ENCODE measurements at places on chromosomes 5 and 9.

- DNase-seq = no peak
Measured at GRCh38 chr9:6575324-6576034, 70.0 kb downstream of the GLDC start.

DNA sequence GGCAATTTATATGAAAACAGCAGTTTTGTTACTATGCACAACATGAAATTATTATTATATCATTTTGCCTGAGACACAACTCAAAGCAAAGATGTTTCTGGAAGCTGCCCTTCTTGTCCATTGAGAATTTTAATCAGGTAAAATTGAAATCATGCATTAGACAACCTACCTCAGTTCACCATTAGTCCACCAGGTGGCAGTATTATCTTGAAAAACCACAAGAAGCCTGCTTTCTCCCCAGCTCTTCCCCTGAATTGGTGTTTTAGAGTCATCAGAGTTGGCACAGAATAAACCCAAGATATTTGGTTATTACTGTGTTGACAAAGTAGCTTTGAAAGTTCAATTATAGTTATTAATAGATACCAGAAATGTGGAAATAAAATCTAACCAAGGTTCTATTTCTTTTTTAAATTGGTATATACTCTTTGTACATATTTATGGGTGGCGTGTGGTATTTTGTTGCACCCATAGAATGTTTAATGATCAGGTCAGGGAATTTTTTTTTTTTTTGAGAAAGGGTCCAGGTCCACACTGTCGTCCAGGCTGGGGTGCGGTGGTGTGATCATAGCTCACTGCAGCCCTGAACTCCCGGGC lies 25.7 kb downstream of the UTP15 start:
- DNase-seq = peak; percentile 44

- no peak for DNase-seq
Measured at GRCh38 chr9:127763918-127764384, 14.5 kb downstream of the SH2D3C start.

DNA sequence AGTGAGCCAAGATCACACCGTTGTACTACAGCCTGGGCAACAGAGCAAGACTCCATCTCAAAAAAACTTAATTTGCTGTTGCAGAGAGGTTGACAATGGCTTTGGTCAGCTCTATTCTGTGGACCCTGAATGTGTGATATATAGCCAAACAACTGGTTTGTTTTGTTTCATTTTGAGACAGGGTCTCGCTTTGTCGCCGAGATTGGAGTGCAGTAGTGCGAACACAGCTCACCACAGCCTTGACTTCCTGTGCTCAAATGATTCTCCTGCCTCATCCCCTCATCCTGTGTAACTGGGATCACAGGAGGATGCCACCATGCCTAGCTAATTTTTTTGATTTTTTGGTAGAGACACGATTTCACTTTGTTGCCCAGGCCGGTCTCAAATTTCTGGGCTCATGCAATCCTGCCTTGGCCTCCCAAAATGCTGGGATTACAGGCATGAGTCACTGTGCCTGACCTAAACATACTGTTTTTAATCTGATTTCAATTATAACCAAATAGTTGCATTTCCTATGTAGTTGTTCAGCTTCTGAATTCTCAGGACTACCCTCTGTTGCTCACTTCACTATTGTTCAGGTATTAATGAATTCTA lies 9.8 kb downstream of the RNF183 start:
- no peak for DNase-seq

DNA sequence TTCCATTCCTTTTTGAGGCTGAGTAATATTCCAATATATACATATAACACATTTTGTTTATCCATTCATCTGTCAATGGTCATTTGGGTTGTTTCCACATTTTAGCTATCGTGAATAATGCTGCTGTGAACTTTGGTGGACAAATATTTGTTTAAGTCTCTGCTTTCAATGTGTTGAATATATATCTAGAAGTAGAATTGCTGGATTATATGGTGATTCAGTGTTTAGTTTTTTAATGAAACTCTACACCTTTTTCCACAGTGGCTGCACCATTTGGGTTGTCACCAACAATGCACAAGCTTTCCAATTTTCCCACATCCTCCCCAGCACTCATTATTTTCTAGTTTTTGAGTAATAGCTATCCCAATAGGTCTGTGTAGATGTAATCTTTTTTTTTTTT lies 69.5 kb downstream of the ACTBL2 start:
- DNase-seq = no peak

DNA sequence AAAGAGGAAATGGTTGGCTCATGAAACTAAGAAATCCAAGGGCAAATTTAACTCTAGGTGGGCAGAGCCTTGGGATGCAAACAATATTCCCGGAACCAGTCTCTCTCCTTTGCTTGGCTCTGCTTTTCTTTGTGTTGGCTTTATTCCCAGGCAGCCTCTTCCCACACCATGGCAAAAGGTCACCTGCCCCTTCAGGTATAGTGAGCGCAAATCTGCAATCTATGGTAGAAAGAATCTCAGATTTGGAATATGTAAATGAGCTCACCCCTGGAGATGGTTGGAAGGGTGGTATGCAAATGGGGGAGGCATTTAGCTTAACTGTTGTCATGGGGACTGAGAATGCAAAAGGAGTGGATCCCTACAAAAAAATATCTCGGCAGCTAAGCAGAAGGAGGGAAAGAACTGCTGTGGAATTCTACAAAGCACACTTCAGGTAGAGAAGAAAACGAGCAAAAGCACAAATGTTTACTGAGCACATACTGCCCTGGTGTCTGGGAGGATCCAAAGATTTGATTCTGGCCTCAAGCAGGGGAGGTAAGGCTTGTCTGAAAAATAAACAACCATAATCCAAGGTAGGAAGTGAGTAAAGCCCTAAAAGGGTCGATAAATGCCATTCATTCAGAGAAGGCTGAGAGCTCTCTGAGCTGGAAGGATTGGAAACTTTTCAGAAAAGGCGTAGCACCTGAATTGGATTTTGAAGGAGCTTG lies 139.7 kb downstream of the TLE1 start:
- no peak for DNase-seq

- DNase-seq = no peak
Measured at GRCh38 chr9:100011062-100011681, 87.6 kb downstream of the ERP44 start.
